T47D (cell line): ENCODE measurements at places on chromosomes 4 and X.

DNA sequence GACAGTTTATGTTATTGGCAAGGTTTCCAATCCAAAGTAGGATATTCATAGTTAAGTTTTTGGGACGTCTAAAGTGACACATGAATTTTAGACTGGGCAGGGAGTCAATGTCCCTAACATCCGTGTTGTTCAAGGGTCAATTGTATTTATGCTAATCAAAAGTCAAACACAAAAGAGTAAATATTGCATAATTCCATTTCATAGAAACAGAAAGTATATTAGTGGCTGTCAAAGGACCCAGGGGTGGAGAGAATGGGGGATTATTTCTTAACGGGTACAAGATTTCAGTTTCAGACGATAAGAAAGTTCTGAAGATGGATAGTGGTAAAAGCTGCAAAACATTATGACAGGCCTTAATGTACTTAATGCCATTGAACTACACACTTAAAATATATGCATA lies 971.8 kb upstream of the AGA start:
- no peak for DNase-seq

DNA sequence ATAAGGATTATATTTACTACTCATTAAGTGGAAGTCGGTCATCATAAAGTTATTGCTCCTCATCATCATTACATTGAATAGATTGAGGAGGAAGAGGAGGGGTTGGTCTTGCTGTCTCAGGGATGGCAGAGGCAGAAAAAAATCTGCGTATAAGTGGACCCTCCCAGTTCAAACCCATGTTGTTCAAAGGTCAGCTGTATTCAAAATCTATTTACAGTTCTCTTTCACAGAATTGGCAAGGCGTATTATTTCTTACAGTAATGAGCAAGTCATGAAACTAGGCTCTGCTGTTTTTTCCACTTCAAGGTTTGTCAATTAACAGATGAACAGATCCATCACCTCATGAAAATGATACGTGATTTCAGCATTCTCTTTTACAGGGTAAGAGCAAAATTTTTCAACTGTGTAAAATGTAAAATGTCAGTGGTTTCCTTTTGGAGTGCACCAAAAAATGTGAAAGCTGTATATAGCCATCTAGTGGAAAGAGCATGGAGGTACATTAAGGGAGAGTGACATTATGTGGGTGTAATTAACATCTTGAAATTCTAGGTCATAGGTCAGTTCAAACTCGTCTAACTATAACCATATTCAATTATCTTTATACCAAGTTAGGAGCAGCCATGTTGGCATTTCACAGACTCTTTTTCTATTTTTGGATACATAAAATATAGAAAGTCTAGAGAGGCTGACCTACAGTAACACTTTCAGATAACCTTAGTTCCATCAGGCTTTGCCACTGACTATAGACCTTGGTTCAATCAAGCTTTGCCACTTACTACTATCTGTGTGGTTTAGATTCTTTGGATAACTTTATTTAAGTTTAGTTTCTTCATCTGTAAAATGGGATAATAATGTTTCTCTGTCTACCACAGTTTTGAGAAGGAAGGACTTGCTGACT lies 30.1 kb downstream of the NEIL3 start:
- no peak for DNase-seq

DNA sequence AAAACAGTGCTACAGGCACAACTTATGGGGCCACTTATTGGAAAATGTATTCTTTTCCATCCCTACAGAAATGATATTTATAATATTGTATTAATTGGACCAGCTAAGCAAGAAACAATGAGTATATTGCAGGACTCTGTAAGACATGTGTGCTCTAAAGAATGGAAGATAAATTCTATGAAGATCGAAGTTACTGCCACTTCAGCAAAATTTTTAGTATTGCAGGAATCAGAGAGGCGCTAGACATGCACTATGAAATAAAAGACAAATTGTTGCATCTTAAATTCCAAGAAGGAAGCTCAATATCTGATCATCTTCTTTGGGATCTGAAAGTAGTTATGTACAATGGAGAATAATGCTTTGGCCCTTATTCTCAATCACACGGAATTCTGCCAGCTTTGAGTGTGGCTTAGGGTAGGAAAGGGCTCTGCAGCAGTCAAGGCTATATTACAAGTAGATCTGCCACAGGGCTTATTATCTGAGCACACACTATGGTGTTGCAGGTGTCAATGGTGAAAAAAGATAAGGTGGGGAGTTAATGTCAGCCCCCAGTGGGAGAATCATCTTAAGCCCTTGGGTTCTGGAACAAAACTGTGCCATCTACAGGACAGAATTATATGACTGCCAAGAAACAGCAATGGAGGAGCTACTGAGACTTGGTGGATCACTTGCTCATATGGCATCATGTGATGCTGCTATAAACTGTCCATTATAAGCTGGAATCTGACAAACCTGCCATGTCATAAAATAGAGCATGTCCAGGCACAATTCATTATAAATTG lies 334.0 kb upstream of the NDST3 start:
- DNase-seq, result no peak

- DNase-seq, result no peak
These were observed 170.4 kb downstream of the SMIM20 start for GRCh38 chr4:26084414-26084813.

DNA sequence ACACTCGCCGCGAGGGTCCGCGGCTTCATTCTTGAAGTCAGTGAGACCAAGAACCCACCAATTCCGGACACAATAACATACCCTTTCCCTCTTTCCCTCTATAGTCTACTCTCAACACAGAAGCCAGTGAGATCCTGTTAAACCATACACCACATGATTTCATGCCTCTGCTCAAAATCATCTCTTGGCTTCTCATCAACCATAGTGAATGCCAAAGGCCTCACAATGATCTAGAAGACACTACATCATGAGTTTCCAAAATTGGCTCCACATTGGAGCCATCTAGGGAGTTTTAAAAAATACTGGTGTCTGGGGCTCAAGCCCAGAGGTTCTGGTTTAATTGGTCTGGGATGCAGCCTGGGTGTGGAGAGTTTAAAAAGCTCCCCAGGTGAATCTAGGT lies 124.5 kb downstream of the EFNB1 start:
- no peak for DNase-seq

DNA sequence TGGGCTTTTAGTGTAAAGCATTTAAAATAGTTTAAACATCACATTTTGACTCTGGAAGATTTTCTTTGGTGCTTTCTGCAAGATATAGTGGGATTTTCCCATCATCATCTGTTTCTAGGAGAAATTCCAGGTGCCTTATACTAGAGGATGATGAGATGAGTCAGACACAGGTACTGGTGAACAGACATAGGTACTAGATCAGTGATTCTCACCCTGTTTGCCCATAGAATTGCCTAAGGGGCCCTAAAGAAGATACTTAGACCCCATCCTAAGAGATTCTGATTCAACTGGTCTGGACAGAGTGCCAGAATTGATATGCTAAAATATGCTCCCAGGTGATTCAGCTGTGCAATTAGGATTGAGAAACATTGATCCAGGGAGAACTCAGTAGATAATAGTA lies 9.7 kb downstream of the TSPAN7 start:
- no peak for DNase-seq

DNA sequence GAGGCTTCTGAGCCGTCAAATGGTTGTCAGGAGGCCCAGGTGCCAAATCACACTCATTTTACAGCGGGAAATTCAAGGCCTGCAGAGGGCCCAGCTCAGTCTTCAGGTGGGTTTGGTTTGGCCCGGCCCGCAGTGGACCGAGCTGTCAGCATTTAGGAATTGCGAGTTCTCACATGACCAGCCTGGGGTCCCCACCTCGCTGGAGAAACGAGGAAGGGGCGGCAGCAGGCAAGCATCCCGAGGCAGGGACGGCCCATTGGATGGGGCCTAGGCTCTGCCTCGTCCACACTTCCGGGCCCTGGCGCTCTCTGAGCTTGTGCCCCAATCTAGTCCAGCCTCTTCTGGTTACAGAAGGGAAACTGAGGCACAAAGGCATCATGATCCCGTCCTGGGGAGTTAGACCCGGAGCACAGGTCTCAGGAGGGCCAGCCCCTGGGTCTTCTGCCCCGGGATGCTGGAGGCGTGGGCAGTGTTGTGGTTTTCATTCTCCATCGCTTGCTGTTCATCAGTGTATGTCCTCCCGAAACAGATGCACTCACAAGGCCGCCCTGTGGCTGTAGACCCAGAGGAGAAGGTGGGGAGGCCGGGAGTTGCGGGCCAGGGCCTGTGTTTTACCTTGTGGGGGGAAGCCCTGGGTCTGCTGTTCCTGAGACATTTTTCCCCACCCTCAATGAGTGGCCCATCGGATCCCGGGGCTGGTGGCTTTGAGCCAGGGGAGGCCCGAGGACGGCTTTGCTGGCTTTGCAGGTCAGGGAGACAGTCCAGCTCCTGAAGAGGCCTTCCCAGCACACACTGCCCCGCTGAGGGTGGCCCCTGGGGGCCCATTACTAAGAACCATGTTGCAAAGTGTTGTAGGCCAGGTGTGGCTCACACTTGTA lies 8.9 kb downstream of the PSAPL1 start:
- DNase-seq, result no peak

DNA sequence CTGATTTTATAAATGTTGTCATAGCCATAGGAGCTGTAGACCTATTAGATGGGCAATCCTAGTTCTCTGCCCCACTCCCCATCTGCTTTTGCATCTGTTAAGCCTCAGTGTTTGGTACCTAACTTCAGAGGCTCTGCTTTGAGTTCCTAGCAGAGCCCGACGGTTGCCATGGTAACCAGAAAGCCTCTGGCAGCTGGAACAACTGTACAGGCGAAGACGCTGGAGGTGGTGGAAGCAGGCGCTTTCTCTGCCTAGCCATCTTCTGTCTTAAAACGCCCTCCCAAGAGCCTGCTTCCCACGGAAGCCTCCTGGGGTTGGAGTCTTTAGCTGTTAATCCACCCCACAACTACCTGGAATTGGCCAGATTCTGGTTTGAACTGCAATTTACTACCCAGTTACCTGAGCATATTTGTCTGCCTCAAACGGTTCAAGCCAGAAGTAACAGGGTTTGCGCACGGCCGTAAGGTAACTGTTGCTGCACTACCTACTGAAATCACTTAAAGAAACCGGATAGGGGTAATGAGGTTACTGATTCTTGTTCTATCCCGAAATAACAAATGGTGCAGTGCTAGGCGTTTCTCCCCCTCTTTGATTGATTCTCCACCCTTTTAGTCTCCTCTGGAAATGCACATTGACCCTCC lies 1.0 kb upstream of the GABRG1 start:
- DNase-seq, result no peak

DNA sequence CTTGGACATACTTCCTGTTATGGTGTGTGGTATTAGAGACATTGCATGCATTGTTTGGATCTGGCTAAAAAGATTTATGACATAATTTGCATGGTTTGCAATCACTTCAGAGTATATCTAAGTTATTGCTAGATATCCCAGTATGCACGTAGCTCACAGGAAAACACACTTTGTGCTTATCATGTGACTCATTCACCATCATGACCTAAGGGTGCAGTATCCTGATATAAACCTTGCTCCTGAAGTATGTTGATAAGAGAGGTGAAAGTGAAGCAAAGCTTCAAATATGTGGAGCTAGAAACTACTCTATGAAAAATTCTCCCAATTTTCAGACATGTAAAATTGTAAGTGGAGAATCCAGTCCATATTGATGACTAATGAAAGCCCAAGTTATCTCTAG lies 46.9 kb upstream of the GRXCR1 start:
- no peak for DNase-seq

GRCh38 chr4:71474731-71475130 lies 135.9 kb downstream of the SLC4A4 start:
- DNase-seq, result no peak

GRCh38 chrX:129797251-129797906 lies 17.6 kb downstream of the SASH3 start:
- DNase-seq, result no peak

GRCh38 chr4:80454556-80454955 lies 119.0 kb downstream of the CFAP299 start:
- DNase-seq, result peak; percentile 43

DNA sequence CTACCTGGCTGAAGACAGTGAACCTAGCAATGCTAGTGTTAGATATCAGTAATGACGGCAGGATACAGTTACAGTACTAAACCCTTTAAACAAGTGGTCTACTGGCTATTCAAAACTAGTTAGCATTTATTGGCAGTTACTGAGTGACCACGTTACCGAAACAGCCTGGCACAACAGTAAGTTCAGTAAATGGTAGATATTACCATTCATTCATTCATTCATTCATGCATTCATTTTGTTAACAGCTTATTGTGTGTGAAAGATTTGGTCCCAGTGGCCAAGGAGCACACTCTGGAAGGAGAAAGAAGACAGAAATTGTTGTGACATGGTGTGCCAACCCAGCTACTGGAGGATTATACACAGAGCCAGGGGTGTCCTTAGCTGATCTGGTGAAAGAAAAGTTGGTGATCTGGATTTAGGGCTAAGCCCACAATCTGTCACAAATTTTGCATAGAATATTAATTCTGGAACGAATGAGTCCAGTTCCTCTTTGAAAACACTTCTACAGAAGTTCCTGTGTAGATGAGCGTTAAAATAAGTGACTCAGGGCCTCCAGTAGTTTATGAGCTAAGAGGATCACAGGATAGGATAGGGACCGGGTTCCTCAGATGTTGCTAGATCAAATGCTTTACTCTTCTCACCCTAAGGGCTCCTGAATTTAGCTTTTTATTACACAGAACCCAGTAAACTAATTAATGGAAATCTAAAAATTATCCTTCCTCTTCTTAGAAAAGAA lies 179.1 kb downstream of the CBR4 start:
- DNase-seq, result no peak

DNA sequence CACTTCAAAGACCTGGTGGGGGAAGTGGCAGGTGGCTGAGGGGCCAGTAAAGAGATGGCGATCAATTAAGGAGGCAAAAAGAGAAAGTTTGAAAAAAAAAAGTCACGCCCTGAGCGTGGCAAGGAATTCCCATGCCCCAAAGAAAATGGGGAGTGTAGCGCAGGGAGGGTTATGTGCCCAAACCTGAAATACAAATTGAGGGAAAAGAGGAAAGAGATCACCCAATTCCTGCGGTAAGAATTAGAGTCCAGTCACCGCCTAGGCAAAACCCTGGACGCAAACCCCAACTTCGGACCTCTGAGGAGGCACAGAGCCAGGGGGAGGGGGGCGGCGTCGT lies 595 bp downstream of the ENOX2 start:
- DNase-seq, result no peak
